ENCODE measurements at places on chromosomes 4 and X. TPM values are rescaled to one million over a fixed set of nuclear protein-coding genes. Genes with fewer than 3 reads are reported as not detected.

DNA sequence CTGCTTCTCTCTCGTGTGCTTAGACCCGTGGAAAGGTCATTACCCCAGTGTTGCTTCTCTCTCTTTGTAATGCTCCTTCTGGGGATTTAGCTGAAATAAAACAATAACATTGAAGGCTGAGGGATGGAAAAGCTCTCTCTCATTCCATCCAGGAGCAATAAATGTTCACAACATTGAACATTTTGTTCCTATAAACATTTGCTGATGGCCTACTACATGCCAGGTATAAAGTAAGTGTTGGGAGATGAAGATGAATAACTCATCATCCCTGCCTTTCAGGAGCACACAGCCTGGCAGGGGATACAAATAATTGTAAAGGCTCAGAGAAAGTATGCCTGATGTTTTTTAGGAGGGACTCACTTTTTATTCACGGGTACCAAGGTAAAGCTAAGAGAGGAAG lies 158.1 kb downstream of the KDR start:
- no peak for DNase-seq

- no peak for DNase-seq
Measured at GRCh38 chrX:134669378-134670098, 11.3 kb upstream of the PLAC1 start.

SYP gene
- 10.8 TPM for total RNA-seq

DNA sequence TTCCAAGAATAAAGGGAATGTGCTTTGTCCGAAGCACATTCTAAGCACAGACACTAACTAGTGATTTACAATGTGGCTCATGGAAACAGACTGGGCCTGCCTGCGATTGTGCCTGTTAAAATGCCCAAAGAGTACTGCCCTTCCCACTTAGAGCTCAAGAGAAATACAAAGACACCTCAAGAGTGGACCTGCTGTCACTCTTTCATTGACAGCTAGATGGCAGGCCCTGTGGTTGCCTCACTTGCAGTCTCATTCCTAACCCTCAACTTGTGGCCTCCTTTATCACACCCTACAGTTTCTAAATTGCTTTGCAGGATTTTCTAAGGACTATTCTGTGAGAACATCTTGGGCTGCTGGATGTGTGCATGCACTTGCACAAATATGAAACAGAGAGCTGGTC lies 331.0 kb upstream of the EMCN start:
- no peak for DNase-seq

UBE2D3 gene
- 396 TPM for total RNA-seq

GAGE12J gene
- total RNA-seq: not detected

GRCh38 chr4:147526272-147526654 lies 45.4 kb downstream of the EDNRA start:
- no peak for DNase-seq

- no peak for DNase-seq
Measured at GRCh38 chrX:71510161-71510560, 22.7 kb upstream of the OGT start.

GRCh38 chr4:108681321-108681809 lies 31.0 kb downstream of the OSTC start:
- DNase-seq: no peak

DNA sequence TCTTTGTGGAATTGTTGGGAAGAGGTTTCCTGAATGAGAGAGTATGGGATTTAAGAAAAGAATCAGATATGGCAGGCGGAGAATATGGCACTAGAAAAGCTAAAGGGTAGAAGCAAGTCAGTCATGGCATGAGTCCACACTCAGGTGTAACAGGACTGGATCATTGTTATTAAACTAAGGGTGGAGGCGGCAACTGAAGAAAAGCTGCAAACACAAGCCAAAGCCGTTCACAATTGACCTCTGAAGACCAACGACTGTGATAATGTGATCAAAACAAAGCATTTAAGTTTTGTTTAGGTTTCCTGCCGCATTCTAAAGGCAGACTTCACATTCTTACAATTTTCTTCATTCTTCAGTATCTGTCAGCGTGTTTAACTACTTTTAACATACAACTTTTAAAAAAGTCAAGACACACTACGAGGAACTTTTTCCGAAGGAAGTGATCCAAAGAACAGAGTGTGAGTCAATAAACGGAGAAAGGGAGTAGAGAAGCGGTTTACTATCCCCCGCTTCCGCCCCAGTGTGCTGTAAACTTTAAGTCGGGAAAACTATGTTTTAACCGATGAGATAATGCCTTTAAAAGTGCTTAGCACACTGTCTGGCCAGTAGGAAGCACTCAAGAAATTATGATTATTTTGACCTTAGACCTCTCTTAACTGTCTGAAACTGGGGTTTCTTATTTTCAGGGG lies 909 bp upstream of the SLAIN2 start:
- no peak for DNase-seq

SCARB2 gene
- total RNA-seq: 35.7 TPM

- DNase-seq: no peak
Measured at GRCh38 chrX:41705680-41706374, 17.1 kb downstream of the GPR34 start.

GPR101 gene
- total RNA-seq: not detected

DNA sequence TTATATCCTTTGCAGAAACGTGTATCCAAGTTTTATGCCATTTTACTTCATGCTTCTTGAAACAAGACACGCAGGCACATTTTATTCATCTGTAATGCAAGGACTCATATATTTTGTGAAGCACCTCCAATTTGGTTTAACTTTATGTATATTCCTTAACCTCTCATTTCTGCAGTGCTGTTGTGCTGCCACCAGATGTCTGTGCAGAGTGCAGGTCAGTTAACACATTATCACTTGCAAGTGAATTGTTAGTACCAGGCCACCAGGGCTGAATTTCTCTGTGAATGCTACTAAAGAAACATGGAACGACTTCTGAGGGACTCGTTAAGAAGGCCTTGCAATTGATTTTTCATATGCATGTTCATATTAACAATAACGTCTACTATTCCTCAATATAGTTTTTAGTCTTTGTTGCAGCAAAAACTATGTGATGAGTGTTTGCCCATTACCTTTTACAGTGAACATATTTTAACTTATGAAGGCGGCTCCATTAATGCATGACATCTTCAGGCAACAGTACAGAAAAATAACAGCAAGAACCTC lies 770.3 kb downstream of the NLGN4X start:
- no peak for DNase-seq

- DNase-seq: no peak
Measured at GRCh38 chrX:125003746-125004446, 315.8 kb upstream of the TEX13C start.

- no peak for DNase-seq
Measured at GRCh38 chrX:71664889-71665491, 2.4 kb upstream of the LOC101059915 start.

GRCh38 chr4:1856943-1857699 lies 1.2 kb upstream of the LETM1 start:
- DNase-seq: no peak

GRCh38 chr4:183186813-183187212 lies 87.8 kb downstream of the WWC2 start:
- DNase-seq: no peak

GRCh38 chrX:13651150-13651549 lies 1.8 kb upstream of the TCEANC start:
- DNase-seq: no peak

- DNase-seq: no peak
Measured at GRCh38 chr4:89365776-89366175, 58.2 kb upstream of the GPRIN3 start.

- DNase-seq: no peak
Measured at GRCh38 chr4:104967034-104967401, 179.7 kb upstream of the TET2 start.

DNA sequence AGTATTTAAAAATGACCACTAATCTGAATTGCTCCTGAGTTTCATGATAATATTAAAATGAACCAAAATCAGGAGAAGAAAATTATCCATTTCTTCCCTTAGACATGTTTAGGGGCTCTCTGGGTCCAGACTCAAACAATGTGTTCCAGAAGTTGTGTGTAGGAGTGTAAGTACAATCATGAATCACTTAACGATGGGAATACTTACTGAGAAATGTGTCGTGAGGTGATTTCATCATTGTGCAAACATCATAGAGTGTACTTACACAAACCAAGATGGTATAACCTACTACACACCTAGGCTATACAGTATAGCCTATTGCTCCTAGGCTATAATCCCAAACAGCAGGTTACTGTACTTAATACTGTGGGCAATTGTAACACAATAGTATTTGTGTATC lies 74.8 kb downstream of the STPG2 start:
- no peak for DNase-seq

FATE1 gene
- total RNA-seq: not detected

DNA sequence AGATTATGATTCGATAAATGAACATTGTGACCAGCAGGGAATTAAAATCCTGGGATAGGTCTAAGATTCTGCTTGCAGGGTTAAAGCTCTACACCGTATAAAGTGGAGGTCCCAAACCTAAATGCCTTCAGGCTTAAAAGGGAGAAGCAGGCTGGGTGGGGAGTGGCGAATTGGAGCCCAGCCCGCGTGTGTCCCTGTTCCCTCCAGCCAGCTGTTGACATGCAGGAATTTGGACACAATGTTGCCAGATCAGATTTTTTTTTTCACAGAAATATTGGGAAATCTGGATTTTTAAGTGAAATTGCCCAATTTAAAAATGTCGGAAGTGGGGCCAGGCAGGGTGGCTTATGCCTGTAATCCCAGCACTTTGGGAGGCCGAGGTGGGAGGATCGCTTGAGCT lies 60.5 kb downstream of the ELF4 start:
- no peak for DNase-seq

GRCh38 chrX:40278340-40279090 lies 180.8 kb upstream of the BCOR start:
- DNase-seq: no peak

BMPR1B gene
- total RNA-seq: 1.1 TPM

DNA sequence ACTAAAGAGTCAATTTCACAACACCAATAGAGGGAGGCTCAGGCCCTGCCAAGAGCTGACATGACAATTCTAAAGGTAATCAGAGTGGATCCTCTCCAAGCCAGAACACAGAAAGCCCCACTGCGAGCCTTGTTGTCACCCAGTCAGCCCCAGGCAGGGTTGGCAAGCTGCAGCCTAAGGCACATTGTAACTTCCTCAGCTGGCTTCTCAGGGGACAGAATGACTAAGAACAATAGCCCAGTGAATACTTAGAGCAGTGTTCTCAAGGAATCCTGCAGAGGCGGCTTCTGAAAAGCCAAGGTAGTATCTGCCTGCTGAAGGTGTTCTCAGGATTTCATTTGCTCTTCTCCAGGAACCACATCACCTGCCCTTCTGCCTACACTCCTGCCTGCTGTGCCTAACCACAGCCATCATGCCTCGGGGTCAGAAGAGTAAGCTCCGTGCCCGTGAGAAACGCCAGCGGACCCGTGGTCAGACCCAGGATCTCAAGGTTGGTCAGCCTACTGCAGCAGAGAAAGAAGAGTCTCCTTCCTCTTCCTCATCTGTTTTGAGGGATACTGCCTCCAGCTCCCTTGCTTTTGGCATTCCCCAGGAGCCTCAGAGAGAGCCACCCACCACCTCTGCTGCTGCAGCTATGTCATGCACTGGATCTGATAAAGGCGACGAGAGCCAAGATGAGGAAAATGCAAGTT lies at the start of gene MAGEB4:
Gene MAGEB4 (plus strand): TSS at position 277 of the 692 bp plus-strand sequence. CDS start 136 bp downstream, at position 413.
- DNase-seq: no peak

DNA sequence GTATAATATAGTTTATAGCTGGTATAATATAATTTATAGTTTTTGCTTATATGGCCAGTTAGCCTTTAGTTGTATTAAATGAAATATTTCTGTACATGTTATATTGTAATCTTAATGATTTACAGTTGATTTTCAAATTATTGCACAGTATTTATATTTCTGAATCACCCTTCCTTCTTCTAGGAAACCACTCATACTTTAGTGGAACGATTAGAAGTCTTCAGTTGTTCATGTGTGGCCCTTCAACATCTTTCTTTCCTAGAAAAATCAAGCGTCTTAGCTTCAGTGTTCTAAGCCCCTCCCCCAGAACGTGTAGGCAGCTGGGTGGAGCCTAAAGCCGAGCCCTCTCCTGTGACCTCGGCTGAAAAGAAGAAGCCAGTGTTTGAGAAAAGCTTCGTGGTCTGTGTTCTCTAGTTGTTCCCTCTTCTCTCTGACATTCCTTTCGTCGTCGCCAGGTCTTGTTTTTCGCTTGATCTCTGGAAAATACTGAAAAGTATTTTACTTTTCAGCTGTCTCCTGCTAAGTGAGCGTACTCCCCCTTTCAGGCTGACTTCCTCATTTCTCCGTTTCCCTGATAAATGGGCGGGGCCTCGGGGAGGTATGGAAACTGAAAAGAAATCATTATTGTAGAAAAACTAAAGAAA lies at the start of gene C4orf33:
Gene C4orf33 (plus strand): TSS at position 342 of the 644 bp plus-strand sequence. CDS start 6,459 bp downstream, outside the sequence.
- no peak for DNase-seq

- DNase-seq: no peak
Measured at GRCh38 chr4:106329041-106329618, 12.8 kb downstream of the AIMP1 start.

DNA sequence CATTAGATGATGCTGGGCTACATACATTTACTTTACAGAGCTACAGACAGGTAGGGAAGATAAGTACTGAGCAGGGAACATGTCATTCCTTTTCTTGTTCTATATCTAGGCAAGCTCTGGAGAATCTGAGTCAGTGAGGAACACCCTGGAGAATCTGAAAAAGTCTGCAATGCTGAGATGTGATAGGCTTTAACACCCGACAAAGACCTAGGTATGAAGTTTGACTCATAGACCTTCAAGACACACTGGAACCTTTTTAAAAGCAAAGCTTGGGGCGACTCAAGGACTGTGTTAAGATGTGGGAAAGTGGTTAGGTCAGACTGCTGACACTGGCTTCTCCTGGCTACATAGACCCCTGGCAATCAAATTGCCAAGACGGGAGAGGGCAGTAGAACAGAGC lies 42.8 kb downstream of the OSTC start:
- DNase-seq: no peak

DNA sequence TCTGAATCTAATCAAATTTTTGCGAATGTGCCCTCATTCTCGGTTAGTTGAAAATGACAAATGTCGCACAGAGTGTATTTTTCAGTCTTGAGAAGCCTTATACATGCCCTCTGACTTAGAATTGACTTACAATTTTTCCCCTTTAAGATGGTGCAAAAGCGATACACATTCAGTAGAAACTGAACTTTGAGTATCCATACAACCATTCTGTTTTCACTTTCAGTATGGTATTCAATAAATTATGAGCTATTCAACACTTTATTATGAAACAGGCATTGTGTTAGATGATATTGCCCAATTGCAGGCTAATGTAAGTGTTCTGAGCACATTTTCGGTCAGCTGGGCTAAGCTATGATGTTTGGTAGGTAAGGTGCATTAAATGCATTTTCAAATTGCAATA lies 43.4 kb downstream of the SLC9A7 start:
- DNase-seq: no peak

- DNase-seq: no peak
Measured at GRCh38 chr4:8646296-8647093, 53.9 kb downstream of the CPZ start.

DNA sequence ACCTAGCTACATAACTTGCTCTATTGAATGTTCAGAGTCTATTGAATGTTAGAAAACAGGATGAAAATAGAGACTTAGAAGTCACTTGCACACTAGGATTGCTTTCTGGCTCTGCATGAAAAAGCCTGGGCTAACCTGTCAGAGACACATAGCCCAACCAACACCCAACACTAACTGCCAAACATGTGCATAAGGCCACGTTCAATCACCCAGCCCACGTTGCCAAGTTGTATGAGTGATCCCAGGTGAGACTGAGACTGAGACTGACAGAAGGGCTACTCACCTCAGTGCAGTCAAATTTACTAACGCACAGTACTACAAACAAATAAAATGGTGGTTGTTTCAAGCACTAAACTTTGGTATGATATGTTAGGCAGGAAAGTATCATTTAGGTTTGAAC lies 61.0 kb downstream of the LDB2 start:
- no peak for DNase-seq

GRCh38 chr4:189897667-189898066 lies 43.0 kb upstream of the FRG1 start:
- DNase-seq: no peak
